ENCODE measurements at places on chromosomes 3 and 15.

DNA sequence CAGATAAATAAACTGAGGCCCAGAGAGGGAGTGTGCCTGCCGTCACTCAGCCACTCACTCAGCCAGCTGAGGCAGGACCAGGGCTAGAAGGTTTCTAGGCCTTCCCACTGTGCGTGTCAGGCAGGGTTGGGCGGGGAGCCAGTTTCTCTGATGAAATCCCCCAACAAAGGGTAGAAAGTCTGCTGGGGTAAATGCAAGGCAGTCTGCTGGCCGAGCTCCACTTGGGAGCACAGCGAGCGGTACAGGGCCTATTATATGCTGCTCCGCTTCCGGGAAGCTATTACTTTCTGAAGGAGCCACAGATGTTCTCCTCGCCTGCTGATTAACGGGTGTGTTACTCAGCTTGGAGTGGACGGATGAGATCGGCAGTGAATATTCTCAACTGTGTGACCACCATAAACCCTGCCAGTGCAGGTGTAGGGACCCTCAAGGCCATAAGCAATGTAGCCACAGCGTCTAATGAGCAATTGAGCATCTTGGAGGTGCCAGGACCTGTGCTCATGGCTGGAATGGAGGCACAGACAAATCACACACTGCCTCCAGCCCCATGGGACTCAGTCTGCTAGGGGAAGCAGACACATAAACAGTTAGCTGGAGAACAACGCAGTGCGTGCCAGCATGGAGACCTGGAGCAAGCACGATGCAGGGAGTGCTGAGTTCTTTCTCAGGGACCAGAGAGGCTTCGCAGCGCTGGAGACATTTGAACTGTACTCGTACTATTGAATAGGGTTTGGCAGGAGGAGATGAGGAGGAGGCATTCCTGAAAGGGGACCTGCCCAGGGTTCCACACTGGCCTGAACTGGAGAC is 42.1 kb downstream of the CORO2B start:
- H3K27ac ChIP-seq: no peak overlapping the region
- H3K4me1 ChIP-seq: peaks cover 2% of the 10 kb centered on the region
- no peak for DNase-seq
- no peak overlapping the region for H3K4me3 ChIP-seq
- H3K27me3 ChIP-seq: peaks cover 9% of the 10 kb centered on the region

DNA sequence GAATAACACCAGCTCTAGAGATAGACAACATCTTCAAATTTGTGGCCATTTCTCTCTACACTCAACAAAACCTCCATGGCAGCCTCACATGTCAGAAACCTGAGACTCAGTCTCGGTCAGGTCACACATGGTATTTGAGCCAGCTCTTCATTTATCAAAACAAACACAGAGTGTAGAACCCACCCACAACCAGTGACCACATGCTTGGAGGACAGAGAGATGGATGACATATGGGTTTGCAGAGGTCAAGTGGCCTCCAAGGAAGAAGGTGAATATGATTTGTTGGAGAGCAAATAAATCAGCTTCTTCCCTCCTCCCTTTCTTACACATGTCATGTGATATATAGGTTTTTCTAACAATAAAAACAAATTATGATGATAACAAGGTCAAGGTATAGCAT is 278.1 kb upstream of the LRTM1 start:
- no peaks in the 10 kb centered on the region for H3K36me3 ChIP-seq
- no peak for DNase-seq
- H3K27ac ChIP-seq: no peak overlapping the region

DNA sequence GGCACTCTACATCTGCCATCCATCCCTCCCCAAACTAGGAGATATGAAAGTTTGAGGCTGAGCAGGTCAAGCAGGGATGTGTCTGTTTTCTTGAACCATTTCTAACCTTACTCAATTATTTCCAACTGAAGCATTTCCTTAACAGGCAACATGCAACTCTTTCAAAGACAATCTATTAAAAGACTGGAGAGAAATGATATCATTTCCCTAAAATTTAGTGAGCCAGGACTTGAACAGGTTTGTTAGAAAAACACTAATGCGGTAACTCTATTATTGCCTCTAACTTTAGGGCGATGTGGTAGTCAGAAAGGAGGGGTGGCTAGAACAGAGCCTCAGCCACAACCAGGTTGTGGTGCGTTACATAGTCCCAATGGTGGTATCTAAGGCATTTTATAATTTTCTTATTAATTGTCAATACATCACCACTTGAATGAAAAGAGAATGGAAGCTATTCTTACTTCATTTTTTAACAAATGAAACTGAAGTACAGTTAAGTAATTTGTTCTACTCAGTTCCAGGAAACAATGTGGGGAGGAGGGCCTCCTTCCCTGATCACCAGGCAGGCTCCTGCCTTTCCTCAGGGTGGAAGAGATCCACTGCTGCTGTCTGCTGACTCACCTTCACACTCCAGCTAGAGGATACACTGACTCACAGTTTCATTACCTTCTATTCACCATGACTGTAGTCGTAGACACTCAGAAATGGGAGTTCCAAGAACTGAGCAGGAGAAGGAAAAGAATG is 22.8 kb downstream of the MYO1E start:
- H3K4me1 ChIP-seq: peaks cover 64% of the 10 kb centered on the region
- H3K27ac ChIP-seq: peak overlapping the region; percentile 81
- H3K4me3 ChIP-seq: peak overlapping the region; percentile 71
- peaks cover 21% of the 10 kb centered on the region for H3K36me3 ChIP-seq
- peaks cover 2% of the 10 kb centered on the region for H3K27me3 ChIP-seq

DNA sequence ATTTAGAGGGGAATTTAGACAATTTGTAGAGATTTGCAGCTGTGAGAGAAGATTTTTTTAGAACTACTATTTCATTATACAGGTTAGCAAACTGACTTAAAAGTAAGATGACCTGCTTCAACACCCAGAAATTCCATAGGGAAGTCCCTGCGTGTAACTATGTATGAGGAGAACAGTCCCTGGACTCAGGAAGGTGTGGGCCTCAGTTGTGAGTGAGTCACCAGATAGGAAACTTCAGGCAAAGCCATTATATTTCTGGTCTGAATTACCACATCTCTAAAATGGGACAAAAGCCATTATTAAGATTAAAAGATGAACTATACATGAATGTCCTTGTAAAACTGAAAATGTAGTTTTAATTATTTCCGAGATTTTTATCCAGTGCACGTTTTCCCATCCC is 488.3 kb upstream of the GOLIM4 start:
- peaks cover 2% of the 10 kb centered on the region for H3K27me3 ChIP-seq
- no peak overlapping the region for H3K4me3 ChIP-seq
- H3K36me3 ChIP-seq: no peaks in the 10 kb centered on the region
- DNase-seq: no peak

GRCh38 chr15:67820992-67821783 is 4.1 kb upstream of the SKOR1 start:
- peaks cover 20% of the 10 kb centered on the region for H3K4me1 ChIP-seq
- H3K36me3 ChIP-seq: peaks cover 1% of the 10 kb centered on the region
- no peak overlapping the region for H3K4me3 ChIP-seq
- peaks cover 81% of the 10 kb centered on the region for H3K27me3 ChIP-seq
- DNase-seq: peak; percentile 76

DNA sequence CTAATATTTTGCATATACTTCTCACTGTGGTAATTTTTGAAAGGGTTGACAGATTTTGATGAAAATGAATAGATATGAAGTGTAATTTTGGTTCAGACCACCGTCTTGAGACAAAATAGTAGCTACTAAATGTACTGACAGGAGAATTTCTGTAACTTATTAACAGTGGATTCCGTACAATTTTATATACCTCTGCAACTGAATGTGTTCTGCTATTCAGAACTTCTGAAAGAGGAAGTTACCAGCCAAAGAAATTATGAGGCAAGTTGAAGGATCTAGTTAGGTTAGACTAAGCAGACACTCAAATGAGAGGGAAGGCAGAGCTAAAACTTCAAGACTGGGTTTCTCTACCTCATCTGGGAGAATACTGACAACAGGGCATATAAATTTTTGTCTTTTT is 29.4 kb downstream of the GAP43 start:
- H3K4me3 ChIP-seq: no peak overlapping the region
- no peak overlapping the region for H3K27ac ChIP-seq
- no peaks in the 10 kb centered on the region for H3K36me3 ChIP-seq
- H3K27me3 ChIP-seq: peaks cover 14% of the 10 kb centered on the region
- no peak for DNase-seq

- H3K36me3 ChIP-seq: no peaks in the 10 kb centered on the region
- no peak overlapping the region for H3K4me3 ChIP-seq
- DNase-seq: no peak
Measured at GRCh38 chr3:64928683-64929082, 240.9 kb upstream of the ADAMTS9 start.

- H3K27ac ChIP-seq: no peak overlapping the region
- peaks cover 39% of the 10 kb centered on the region for H3K4me1 ChIP-seq
- DNase-seq: no peak
- peaks cover 30% of the 10 kb centered on the region for H3K36me3 ChIP-seq
- no peak overlapping the region for H3K4me3 ChIP-seq
- H3K27me3 ChIP-seq: no peaks in the 10 kb centered on the region
Measured at GRCh38 chr3:119560160-119560559, 746 bp upstream of the CD80 start.

DNA sequence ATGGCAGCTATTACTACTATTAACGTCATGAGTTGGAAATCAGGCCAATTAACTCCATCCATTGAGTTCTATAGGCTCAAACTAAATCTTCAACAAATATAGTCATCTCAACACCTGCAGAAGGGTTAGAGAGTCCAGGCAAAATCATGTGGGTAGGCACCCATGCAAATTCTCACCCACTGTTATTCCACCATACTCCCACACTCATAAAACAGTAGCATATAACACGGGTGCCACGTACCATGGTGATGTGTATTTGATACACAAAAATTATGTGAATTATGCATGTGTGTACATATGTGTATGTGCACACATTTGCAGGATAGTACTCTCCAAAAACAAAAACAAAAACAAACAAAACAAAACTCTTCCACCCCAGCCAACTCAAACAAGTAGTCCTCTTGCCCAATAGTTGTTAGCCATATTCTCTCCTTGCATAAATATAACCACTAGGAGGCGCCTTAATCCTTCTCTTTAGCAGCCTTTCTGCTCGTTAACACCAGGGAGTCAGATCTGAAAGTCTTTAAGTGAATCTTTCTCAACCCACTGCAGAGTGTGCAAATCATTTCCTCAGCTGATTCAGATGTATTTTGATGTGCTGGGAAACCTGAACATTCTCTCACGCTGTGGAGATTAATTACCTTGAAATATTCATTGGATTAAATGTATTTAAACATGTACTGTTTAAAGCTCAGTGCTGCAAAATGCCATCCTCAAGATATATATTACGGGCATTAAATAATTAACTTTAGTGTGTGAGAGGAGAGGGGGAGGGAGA is 38.0 kb upstream of the COPB2 start:
- H3K4me1 ChIP-seq: no peaks in the 10 kb centered on the region
- H3K27ac ChIP-seq: no peak overlapping the region
- no peak overlapping the region for H3K4me3 ChIP-seq
- no peaks in the 10 kb centered on the region for H3K36me3 ChIP-seq

DNA sequence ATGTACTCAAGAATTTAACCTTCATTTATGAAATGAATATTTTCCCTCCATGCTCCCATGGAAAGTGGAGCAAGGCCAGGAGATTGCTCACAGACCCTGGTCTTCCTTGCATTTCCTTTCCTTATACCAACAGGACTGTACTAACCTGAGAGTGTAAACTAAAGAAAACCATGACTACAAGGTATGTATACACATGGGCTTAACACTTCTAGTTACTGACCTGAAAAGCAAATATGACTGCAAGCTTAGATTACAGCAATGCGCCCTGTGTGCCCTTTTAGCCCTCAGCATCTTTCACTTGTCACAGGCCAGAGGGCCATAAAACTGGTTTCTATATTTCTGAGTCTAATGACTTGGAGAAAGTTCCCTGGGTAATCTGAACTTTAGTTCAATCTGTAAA is 52.1 kb downstream of the NEK10 start:
- DNase-seq: no peak
- no peaks in the 10 kb centered on the region for H3K4me1 ChIP-seq
- H3K27me3 ChIP-seq: no peaks in the 10 kb centered on the region

GRCh38 chr3:118984699-118985098 is 49.9 kb downstream of the IGSF11 start:
- peaks cover 5% of the 10 kb centered on the region for H3K27me3 ChIP-seq
- H3K4me1 ChIP-seq: peaks cover 45% of the 10 kb centered on the region
- no peak overlapping the region for H3K27ac ChIP-seq

DNA sequence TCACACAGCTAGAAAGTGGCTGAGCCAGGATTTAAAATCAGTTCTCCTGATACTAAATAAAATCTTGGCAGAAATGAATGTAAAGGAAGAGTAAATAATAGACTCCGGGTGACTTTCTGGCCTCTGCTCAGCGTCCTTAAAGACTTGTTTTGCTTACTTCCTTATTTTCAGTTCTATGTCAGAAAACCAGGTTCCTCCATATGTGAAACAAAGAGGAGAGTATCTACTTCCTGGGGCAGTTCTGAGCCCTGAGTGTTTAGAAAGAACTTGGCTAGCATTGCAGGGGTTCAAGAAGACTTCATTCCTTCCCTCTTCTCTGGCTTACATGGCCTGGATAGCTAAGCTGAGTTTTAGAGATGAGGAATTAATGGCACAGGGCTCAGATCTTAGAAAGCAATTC is 222.8 kb upstream of the TLE3 start:
- no peak overlapping the region for H3K4me3 ChIP-seq
- peaks cover 18% of the 10 kb centered on the region for H3K27me3 ChIP-seq
- H3K36me3 ChIP-seq: peaks cover 2% of the 10 kb centered on the region
- H3K27ac ChIP-seq: no peak overlapping the region

DNA sequence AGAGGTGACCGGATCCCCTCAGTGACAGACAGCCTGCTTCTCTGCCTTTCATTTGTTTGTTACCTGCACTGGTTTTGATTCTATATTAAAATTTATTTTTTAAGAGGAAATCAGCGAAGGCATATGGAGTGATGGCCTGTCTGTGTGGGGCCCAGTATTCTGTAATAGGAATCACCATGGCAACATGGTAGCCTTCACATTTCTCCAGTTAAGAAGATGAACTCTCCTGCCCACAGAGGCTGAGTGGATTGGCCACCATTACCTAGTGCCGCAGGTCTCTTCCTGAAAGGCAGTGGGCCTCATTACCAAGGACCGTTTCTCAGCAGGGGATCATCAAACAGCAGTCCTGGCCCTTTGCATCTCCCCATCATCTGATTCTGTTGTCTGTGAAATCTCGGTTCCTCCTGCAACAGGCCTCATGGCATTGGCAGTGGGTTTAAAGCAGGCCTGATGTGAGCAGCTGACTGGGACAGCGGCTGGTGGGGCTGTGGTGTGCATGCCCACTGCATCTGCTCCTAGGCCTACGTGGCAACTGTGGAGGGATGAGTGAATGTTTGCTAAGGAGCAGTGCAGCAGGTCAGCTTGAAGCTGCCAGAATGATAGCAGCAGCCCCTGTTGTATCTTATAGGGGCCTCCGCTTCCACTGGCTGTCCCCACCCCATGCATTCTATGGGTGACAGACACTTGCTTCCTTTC is 114.5 kb downstream of the CHCHD6 start:
- H3K27me3 ChIP-seq: no peaks in the 10 kb centered on the region
- H3K27ac ChIP-seq: no peak overlapping the region
- no peak for DNase-seq
- H3K4me1 ChIP-seq: no peaks in the 10 kb centered on the region

DNA sequence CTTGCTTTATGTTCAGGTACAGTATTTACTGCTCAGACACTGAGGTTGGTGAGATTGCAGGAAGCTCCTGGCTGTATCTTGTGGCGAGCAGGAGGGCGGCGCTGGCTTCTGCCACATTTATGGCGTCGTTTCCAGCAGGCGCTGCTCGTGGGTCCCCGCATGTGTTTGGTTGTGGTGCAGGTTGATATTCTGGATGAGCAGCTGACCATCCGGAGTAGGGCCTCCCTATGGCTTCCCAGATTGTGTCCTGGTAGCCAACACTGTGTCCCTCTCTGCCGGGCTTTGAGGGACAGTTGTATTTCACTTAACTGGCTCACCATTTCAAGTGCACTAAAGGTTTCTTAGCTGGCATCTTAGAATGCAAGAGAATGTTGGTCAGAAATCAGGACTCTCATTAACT is 386.5 kb upstream of the TPM1 start:
- H3K27me3 ChIP-seq: no peaks in the 10 kb centered on the region
- no peaks in the 10 kb centered on the region for H3K36me3 ChIP-seq
- H3K27ac ChIP-seq: no peak overlapping the region
- no peak overlapping the region for H3K4me3 ChIP-seq
- H3K4me1 ChIP-seq: no peaks in the 10 kb centered on the region
- no peak for DNase-seq

Measured in activated naive CD8-positive, alpha-beta T cell treated with anti-CD3 and anti-CD28 coated beads, Interleukin-2, amount 10 ng/mL, durations not matched to agents 7 days and 5 days (primary cell).